ENCODE measurements at places on chromosomes 4 and X. TPM values are rescaled to one million over a fixed set of nuclear protein-coding genes. Genes with fewer than 3 reads are reported as not detected.

MEPE gene
- not detected for total RNA-seq

CTSO gene
- total RNA-seq = 2.2 TPM

SCOC gene
- total RNA-seq = 46.4 TPM

FHDC1 gene
- total RNA-seq = 1.6 TPM

HSFX1 gene
- total RNA-seq = 0.17 TPM

RASL11B gene
- 2.0 TPM for total RNA-seq

CLCN4 gene
- total RNA-seq = 4.2 TPM

PPP1R2C gene
- not detected for total RNA-seq

TRIM2 gene
- 6.7 TPM for total RNA-seq

SPANXB1 gene
- 131 TPM for total RNA-seq

MAOA gene
- total RNA-seq = 1.9 TPM

MFAP3L gene
- 1.5 TPM for total RNA-seq

PLK4 gene
- total RNA-seq = 71.7 TPM

TRO gene
- total RNA-seq = 7.1 TPM

NLRP2B gene
- not detected for total RNA-seq

Data from Daoy (cell line).